Activated CD8-positive, alpha-beta memory T cell treated with anti-CD3 and anti-CD28 coated beads, Interleukin-2, amount 10 ng/mL, durations not matched to agents 7 days and 5 days (primary cell): ENCODE measurements at places on chromosomes 4 and X. TPM values are rescaled to one million over a fixed set of nuclear protein-coding genes. Genes with fewer than 3 reads are reported as not detected.

The CFAP99 gene
- not detected for total RNA-seq

The NALF2 gene
- total RNA-seq, result not detected

DNA sequence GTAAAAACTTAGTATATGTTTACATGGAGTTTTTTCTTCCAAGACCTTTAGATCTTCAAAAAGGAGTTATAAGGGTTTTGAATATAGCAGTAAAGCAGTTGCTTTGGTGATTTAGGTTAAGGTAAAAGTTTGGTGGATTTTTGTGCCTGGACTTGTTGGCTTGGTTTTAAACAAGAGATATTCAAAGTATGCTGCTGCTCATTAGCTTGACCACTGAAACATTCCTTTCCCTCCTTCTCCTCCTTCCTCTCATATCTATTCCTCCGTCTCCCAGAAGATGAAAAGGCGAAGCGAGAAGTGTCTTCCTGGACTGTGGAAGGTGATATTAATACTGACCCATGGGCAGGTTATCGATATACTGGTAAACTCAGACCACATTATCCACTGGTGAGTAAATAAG lies 38.4 kb downstream of the METAP1 start:
- H3K4me1 ChIP-seq, result peaks cover 9% of the 10 kb centered on the region
- no peak overlapping the region for H3K4me3 ChIP-seq
- peaks cover 60% of the 10 kb centered on the region for H3K36me3 ChIP-seq
- H3K27me3 ChIP-seq, result no peaks in the 10 kb centered on the region

- no peak overlapping the region for H3K4me3 ChIP-seq
- no peaks in the 10 kb centered on the region for H3K27me3 ChIP-seq
- no peaks in the 10 kb centered on the region for H3K36me3 ChIP-seq
- DNase-seq, result no peak
Measured at GRCh38 chr4:174553031-174553430, 30.7 kb upstream of the HPGD start.

DNA sequence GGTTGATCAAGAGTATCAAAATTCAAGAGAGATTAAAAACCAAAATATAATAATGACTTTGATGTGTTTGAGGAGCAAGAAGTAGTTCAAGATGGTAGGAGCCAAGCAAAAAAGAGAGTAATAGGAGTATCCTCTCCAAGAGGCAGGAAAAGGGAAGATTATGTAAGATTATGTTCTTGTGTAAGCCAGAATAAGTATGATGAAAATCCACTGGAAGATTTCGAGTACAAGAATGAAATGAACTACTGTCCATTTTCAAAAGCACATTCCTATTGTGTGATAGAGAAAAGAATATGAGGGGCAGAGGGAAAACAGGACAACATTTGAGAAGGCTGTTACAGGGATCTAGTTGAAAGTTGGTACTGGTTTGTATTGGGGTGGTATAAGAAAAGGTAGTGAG lies 659.6 kb upstream of the INTU start:
- DNase-seq, result no peak
- H3K27ac ChIP-seq, result no peak overlapping the region
- H3K36me3 ChIP-seq, result no peaks in the 10 kb centered on the region
- no peak overlapping the region for H3K4me3 ChIP-seq

DNA sequence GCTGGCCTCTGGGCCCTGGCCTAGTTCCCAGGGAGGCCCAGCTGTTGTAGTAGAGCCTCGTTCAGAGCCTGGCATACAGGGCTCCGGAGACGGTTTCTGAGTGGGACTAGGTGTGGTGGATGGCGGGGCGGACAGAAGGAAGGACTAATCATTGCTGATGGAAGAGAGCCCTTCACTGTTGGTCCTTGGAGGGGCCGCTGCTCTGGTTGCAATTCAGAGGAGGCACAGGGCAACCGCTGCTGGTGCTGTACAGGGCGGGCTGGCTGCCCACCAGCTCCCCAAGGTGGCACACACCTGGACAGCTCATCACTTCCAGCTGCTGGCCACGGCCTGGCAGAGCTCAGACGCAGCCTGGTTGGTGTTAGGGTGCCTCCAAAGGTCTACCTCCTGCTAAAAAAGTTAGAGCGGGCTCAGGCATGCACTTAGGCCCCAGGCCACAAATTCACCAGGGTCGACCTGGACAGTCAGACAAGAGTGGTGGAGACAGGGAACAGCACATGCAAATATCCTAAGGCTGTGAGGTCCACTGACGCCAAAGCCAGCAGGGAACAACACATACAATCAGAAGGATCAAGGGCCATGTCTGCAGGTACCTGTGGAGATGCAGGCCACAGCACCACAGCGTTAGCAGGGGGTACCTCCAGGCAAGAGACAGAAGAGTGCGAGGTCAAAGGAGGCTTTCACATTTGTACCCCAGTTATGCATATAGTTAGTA lies 7.5 kb upstream of the RNF4 start:
- no peak overlapping the region for H3K27ac ChIP-seq
- peaks cover 12% of the 10 kb centered on the region for H3K4me1 ChIP-seq
- no peak for DNase-seq
- H3K27me3 ChIP-seq, result peaks cover 14% of the 10 kb centered on the region
- H3K36me3 ChIP-seq, result no peaks in the 10 kb centered on the region

The TXK gene
- total RNA-seq, result 24.0 TPM

DNA sequence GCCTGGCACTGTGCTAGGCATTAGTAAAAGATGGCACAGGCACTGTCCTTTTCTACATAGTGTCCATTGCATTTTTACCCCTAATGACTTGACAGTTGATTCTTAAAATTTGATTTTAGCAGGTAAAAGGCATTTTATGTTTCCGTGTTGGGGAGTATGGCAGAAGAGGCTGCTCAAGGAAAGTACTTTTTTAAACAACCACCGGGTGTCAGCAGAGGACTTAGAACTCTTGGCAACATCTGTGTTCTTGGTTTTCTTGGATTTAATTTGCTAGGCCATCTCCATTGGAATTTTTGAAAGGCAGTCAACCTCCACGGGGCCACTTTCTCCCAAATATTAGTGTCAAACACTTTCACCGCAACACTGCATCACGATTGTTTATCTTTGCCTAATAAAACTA lies 102.9 kb downstream of the TSPAN7 start:
- DNase-seq, result no peak
- no peaks in the 10 kb centered on the region for H3K27me3 ChIP-seq

GRCh38 chrX:135324463-135324862 lies 15.2 kb downstream of the ETDC start:
- no peaks in the 10 kb centered on the region for H3K4me1 ChIP-seq
- H3K36me3 ChIP-seq, result peaks cover 57% of the 10 kb centered on the region
- no peaks in the 10 kb centered on the region for H3K27me3 ChIP-seq
- no peak overlapping the region for H3K4me3 ChIP-seq
- no peak overlapping the region for H3K27ac ChIP-seq
- DNase-seq, result no peak

GRCh38 chr4:107870916-107871786 lies 46.4 kb downstream of the SGMS2 start:
- no peak for DNase-seq
- H3K36me3 ChIP-seq, result no peaks in the 10 kb centered on the region
- no peak overlapping the region for H3K27ac ChIP-seq

DNA sequence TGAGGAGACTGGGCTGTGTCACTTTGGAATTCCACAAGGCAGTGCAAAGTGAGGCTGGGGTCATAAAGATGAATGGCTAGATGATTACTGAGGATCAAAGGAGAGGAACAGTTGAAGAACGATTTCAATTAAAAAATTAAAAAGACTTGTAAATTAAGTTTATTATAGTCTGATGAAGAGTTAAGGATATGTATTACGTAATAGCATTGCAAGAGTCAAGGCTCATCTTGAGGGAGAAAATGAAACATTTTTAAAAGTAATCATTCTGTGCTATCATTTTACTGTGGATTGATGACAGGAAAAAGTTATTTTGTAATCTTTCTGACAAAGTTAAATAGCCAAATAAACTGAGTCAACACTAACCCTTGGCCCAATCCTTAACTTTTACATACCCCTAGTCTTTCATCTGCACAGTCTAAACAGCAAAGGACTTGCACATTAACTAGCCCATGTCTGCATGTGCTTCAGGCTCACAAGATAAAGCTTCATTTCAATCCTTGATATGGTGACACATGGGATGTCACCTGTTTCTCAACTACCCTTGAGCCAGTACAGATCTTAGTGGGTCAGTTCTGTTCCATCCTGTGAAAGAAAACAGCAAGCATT lies 465.5 kb upstream of the CTSO start:
- H3K4me3 ChIP-seq, result no peak overlapping the region
- DNase-seq, result no peak
- no peaks in the 10 kb centered on the region for H3K27me3 ChIP-seq
- H3K27ac ChIP-seq, result no peak overlapping the region
- no peaks in the 10 kb centered on the region for H3K36me3 ChIP-seq
- no peaks in the 10 kb centered on the region for H3K4me1 ChIP-seq

GRCh38 chr4:71222661-71223060 lies 116.2 kb upstream of the SLC4A4 start:
- no peak for DNase-seq
- no peaks in the 10 kb centered on the region for H3K36me3 ChIP-seq
- no peaks in the 10 kb centered on the region for H3K4me1 ChIP-seq
- H3K27me3 ChIP-seq, result no peaks in the 10 kb centered on the region
- no peak overlapping the region for H3K27ac ChIP-seq

DNA sequence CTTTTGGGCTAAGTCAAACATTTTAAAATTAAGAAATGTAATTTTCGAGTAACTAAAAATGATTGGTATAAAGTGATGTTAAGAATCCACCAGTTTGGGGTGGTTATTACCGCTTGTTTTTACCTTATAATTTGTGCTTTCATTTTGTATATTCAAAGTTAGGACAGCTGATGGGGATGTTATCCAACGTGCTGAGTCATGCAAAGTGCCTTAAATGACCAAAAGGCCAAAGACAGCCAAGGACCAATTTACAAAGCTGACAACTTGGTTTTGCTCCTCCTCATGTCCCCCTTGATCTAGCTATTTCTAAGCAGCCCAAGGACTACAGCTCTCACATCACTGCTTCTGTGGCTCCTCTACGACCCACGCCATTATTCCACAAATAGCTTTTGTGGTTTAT lies 181.4 kb upstream of the PCDH7 start:
- no peak overlapping the region for H3K27ac ChIP-seq
- no peak for DNase-seq
- H3K4me1 ChIP-seq, result no peaks in the 10 kb centered on the region
- no peaks in the 10 kb centered on the region for H3K27me3 ChIP-seq
- H3K4me3 ChIP-seq, result no peak overlapping the region
- no peaks in the 10 kb centered on the region for H3K36me3 ChIP-seq

- H3K27ac ChIP-seq, result no peak overlapping the region
- no peaks in the 10 kb centered on the region for H3K36me3 ChIP-seq
- H3K4me1 ChIP-seq, result peaks cover 4% of the 10 kb centered on the region
- no peak for DNase-seq
- no peaks in the 10 kb centered on the region for H3K27me3 ChIP-seq
- H3K4me3 ChIP-seq, result no peak overlapping the region
Measured at GRCh38 chrX:50081282-50081889, 119.4 kb downstream of the AKAP4 start.

The AWAT2 gene
- not detected for total RNA-seq

DNA sequence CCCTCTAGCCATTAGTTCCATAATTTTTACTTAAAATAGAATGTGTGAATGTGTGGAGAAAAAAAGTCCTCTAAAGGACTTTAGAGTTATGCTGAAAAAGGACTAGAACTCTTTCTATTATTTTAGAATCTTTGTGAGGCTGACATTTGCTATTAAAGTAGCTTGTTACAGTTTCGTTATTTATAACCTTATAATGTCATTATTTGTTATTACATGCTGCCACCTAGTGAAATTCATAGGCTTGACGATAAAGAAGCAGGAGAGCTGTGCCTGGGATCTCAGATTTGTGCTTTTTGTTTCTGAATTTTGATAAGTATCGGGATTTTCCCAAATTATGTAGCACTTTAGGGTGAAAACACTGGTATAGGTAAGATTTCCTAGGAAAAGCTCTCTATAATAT lies 38.5 kb upstream of the TAPT1 start:
- H3K27ac ChIP-seq, result no peak overlapping the region
- H3K36me3 ChIP-seq, result no peaks in the 10 kb centered on the region
- no peaks in the 10 kb centered on the region for H3K27me3 ChIP-seq

The TNIP3 gene
- 9.3 TPM for total RNA-seq

DNA sequence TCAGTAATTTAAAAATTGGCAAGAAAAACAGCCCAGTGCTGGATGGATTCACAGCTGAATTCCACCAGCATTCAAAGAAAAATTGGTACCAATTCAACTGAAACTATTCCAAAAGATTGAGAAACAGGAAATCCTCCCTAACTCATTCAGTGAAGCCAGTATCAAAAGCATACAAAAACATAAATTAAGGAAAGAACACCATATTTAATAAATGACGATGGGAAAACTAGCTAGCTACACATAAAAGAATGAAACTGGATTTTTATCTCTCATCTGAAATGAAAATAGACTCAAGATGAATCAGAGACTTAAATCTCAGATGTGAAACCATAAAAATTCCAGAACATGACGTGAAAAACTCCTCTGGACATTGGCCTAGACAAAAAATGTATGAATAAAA lies 516.8 kb upstream of the SPANXN1 start:
- H3K27ac ChIP-seq, result no peak overlapping the region
- no peak for DNase-seq
- no peaks in the 10 kb centered on the region for H3K36me3 ChIP-seq
- H3K4me1 ChIP-seq, result no peaks in the 10 kb centered on the region
- H3K4me3 ChIP-seq, result no peak overlapping the region

DNA sequence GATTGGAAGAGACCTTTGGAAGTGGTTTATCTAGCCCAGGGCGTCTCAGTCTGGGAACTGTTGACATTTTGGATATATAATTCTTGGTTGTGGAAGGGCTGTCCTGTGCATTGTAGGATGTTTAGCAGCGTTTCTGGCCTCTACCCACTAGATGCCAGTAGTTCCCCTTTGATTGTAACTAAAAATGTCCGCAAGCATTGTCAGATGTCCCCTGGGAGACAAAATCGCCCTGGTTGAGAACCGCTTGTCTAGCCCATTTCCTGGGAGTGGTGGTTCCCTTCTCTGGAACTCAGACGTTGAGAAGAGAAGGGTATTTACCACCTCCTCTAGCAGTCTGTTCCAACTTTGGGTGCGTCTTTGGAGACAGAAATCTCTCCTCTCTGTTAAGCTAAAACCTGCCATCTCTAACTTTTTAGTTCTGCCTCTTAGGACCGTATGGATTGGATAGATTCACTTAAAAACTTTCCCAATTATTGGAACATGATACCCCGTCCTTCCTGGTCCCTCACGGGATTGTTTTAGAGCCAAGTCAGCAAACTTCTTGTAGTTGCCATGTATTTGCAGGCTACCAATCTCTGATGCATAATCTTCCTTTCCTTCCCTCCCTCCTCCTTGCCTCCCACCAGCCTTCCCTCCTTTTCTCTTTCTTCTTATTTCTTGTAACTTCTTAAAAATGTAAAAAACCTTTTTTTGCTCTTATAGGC lies 13.9 kb downstream of the TMEM165 start:
- peak overlapping the region; percentile 15 for H3K27ac ChIP-seq
- no peaks in the 10 kb centered on the region for H3K27me3 ChIP-seq
- H3K4me1 ChIP-seq, result peaks cover 31% of the 10 kb centered on the region

GRCh38 chr4:114311787-114312186 lies 286.8 kb upstream of the UGT8 start:
- no peak overlapping the region for H3K27ac ChIP-seq
- DNase-seq, result no peak
- no peaks in the 10 kb centered on the region for H3K36me3 ChIP-seq
- no peak overlapping the region for H3K4me3 ChIP-seq
- no peaks in the 10 kb centered on the region for H3K27me3 ChIP-seq
- no peaks in the 10 kb centered on the region for H3K4me1 ChIP-seq

- H3K4me3 ChIP-seq, result no peak overlapping the region
- no peaks in the 10 kb centered on the region for H3K27me3 ChIP-seq
- peaks cover 4% of the 10 kb centered on the region for H3K36me3 ChIP-seq
- DNase-seq, result no peak
Measured at GRCh38 chr4:82480771-82481505, 50.5 kb downstream of the ENOPH1 start.

The MAGEA4 gene
- not detected for total RNA-seq

The NR3C2 gene
- total RNA-seq, result 2.2 TPM

GRCh38 chrX:39592776-39593175 lies 505.0 kb downstream of the BCOR start:
- no peaks in the 10 kb centered on the region for H3K27me3 ChIP-seq
- H3K4me1 ChIP-seq, result peaks cover 2% of the 10 kb centered on the region
- H3K36me3 ChIP-seq, result no peaks in the 10 kb centered on the region
- no peak for DNase-seq
- H3K4me3 ChIP-seq, result no peak overlapping the region
